Activated CD4-positive, alpha-beta T cell treated with anti-CD3 and anti-CD28 coated beads for 4 hours (primary cell): ENCODE measurements at places on chromosomes 2 and 18.

- DNase-seq, result no peak
These were observed 5.2 kb upstream of the ARHGAP28 start for GRCh38 chr18:6724331-6724730.

- DNase-seq, result no peak
These were observed 7.3 kb upstream of the PRLH start for GRCh38 chr2:237558961-237559641.

- no peak for DNase-seq
These were observed 214.4 kb upstream of the EPC2 start for GRCh38 chr2:148430101-148430500.

DNA sequence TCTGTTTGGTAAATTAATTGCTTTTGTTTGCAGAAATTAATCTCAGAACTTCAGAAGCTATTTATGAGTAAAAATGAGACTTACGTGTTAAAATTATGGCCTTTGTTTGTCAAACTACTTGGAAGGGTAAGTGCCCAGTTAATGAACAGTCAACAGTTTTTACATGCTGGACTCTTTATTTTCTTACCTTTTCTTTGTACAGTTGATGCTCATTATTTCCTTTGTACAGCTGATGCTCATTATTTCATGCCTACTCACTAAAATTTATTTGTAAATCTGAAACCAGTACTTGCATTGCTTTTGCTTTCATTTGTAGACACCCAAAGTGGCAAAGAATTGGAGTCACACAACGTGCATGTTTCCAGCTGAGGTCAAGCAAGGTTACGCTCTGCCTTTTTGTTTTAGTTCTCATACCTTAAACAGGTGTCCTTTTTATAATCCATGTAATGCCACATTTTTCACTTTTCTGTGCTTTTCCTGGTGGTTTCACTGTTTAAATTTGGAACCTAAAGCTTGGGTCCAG is 13.3 kb downstream of the RIF1 start:
- DNase-seq, result no peak

DNA sequence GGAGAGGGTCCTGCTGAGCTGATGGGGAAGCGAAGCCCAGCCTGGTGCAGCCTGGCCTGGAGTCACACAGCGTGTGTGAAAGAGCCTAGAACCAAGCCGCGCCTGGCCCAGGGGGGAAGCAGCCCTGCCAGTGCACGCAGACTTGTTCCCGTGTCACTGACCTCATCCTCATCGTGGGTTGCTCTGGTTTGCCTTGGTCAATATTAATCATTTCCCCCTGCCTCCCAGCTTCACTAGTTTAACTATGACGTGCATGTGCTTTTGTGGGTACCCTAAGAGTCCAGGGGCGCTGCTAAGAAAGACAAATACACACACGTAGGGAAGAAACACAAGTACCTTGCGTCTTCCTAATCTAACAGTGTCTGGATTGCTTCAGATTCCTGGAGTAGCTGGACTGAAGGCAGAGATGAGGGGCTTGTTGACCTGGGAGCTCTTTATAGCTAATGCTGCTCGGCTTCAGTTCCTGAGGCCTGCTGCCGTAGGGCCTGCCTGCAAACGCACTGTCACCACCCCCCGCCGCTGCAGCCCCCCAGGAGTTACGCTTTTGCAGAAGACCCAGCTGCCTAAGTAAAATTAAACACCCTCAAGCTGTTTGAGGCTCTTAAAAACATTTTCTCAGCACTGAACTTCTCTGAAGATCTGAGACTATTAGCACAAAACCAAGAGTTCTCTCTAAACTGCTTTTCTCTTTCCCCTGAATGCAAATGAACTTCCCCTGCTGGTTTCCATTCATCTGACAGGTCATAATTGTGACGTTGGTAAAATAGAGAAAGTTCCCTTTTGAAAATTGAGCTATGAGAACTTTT is 159.2 kb downstream of the FAM210A start:
- no peak for DNase-seq

DNA sequence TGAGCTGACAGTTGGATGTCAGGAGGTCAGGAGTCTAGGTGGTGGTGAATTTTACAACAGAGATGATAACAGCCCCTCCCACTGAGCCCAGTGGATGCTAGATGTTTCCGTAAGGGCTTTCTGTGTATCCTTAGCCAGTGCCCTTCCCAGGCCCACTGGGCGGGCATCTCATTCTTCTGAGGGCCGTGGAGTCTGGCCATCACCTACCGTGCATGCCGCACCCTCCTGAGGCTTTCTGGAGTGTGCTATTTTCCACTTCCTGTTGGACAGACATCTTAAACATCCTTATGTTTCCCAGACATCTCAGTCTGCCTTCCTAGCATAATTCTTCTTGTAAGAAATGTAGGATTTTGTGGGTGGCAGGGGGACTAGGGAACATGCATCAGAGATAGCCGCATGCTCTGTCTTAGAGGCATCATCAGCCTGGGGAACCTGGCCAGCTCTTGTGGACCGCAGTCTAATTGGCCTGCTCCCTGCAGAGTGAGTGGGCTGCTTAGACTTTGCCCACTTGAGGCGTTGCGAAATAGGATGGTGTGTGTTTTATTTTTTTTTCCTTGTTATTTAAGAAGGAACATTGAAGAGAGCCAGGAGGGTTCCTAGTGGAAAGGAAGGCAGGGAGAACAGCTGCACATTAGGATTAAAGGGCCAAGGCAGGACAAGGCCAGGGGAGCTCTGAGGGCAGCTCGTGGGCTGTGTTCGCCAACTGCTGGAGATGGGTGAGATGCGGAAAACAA is 135.8 kb downstream of the SH3RF3 start:
- DNase-seq, result no peak

- no peak for DNase-seq
These were observed 467.2 kb downstream of the SPAG16 start for GRCh38 chr2:213751446-213751845.

DNA sequence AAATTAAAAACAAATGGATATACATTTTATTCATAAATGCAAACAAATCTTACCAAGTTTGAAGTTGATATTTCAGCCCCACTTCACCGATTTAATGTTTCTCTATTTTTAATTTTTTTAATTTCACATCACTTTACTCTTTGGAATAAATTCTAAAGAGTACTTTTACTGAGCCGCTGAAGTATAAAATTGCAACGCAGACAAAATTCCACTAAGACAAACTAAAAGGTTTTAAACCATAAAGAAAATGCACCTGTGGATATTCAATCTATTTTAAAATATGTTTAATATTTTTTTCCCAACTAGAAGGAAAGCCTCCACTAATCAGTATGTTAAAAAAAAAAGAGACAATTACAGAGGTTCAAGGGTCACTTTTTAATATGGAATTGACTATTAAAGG is 1073.9 kb upstream of the CRIM1 start:
- DNase-seq, result no peak

GRCh38 chr2:37852585-37853014 is 72.5 kb upstream of the RMDN2 start:
- no peak for DNase-seq

GRCh38 chr2:178863856-178864620 is 56.8 kb upstream of the TTN start:
- no peak for DNase-seq

GRCh38 chr18:34707670-34708069 is 2.4 kb upstream of the DTNA start:
- no peak for DNase-seq

DNA sequence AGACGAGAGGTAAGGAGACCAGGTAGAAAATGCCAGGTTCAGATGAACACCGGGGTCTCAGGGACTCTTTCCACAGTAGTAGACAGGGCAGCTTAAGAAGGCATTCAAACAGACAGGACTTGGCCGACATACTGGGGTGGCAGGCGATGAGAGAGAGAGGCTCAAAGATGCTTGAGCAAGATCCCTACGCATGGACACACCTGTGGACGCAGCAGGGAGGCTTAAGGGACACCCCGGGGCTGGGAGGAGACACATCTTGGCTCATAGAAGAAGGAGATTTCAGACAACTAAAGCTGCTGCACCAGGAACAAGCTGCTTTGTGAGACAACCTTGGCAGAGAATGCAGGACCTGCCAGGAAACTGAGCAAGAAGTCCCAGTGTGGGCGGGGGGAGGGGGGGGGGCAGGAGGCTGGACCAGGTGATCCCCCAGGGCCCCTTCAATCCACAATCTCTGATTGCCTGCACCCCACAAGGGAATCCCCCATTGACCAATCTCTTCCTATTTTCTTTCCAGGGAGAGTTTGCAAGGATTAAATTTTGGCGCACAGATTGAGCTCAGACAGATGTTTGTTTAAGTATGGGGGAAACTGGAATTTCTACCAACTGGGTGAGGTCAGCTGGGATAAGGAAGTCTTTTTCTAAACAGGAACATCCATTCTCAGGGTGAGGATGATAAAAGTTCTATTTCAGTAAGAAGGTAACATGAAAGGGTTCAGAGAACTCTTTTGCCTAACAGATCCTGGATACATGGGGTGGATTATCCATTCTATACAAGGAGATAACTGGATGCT is 400.7 kb downstream of the NBAS start:
- no peak for DNase-seq

- no peak for DNase-seq
These were observed 125.6 kb downstream of the AFF3 start for GRCh38 chr2:100016756-100017155.

DNA sequence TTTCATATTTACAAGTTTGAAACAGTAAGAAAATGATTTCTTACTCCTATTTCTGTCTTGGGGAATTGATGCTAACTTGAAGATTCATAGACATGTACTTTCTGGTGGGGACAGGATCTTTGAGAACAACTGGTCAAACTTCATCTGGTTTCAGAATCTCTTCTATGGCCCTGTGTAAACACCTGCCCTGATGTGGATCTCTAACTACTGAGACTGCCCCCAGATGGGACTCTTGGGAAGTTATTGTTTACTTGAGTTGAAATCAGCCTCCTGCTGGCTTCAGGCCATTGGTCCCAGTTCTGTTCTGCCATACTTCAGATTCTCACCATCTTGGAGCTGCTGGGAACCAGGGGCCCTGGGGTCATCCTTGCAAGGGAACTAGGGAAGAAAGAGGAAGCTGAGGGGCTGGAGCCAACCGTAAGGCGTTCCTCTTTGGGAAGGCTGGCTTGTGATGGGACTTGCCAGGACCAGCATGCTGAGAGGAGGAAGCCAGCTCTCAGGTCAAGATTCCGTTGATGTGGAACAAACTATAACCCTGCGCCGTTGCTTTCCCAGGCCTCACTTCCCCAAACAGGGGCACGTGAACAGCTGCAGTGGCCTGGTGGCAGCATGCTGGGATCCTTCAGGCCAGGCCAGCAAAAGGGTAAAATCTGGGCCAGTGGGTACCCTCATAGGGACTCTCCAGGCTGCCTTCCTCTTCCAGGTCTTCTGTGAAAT is 135.5 kb upstream of the CXCR4 start:
- no peak for DNase-seq

DNA sequence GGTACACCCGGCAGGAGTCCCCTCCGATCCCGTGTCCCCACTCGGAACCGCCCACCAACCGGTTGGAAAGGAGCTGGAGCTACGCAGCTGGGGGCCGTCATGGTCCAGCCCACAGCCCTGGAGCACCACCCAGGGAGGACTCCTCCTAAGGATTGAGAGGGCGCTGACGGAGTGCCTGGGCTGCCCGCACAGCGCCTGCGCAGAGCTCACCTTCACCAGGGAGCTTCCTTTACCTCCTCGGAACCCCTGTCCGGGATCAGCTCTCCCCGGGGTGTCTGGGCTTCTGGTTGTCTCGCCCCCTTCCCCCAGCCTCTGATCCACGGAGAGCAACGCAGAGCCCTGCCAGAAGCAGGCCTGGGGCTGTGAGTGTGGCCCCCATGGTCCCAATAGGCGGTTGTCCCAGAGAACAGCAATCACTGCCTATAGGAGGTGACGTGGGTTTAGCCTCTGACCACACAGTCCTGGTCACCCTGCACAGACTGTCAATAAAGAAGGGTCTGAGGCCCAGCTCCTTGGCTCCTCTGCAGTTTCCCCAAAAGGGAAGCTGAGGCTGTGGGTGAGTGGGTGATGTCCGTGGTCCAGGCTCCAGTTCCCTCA is 14.6 kb downstream of the ALPG start:
- DNase-seq, result no peak

GRCh38 chr2:231039821-231040364 is 2.6 kb downstream of the C2orf72 start:
- DNase-seq, result no peak

DNA sequence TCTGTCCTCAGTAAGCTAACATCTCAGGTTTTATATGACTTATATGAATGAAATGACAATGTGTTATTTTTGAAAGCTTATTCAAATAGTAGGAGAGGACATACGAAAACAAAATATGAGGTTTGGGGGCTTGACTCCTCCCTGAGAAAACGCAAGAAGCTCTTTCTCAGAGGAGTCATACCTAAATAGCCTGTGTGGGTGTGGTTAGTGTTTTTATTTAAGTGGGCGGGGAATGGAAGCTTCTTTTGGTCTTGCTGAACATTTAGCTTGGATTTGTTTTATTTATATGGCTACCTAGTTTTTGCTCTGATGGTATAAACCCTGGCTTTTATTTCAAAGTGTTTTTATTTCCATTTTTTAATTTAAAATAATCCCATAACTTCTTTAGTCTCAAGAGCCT is 72.1 kb upstream of the DSG1 start:
- DNase-seq, result no peak

- DNase-seq, result peak; percentile 43
These were observed 88.8 kb downstream of the VIT start for GRCh38 chr2:36785179-36785795.

- no peak for DNase-seq
These were observed 15.6 kb upstream of the RMND5A start for GRCh38 chr2:86704459-86704971.

GRCh38 chr2:5125017-5125730 is 567.0 kb upstream of the SOX11 start:
- DNase-seq, result no peak

DNA sequence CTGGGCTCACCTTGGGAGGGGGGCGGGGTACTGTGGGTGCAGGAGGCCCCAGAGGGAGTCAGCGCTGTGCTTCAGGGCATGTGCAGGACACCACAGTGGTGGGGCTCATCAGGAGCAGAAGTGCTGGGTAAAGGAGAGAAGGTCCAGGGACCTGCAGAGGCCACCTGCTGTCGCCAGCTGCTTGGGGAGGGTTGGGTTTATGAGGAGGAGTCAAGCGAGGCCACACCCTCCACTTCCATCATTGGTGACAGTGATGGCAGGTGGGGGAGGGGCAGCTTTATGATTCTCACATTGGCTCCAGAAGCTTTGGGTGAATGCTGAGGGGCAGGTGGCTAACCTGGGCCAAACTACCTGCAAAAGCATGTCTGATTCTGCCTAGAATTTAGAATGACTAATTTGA is 392.6 kb downstream of the HRH4 start:
- DNase-seq, result no peak

DNA sequence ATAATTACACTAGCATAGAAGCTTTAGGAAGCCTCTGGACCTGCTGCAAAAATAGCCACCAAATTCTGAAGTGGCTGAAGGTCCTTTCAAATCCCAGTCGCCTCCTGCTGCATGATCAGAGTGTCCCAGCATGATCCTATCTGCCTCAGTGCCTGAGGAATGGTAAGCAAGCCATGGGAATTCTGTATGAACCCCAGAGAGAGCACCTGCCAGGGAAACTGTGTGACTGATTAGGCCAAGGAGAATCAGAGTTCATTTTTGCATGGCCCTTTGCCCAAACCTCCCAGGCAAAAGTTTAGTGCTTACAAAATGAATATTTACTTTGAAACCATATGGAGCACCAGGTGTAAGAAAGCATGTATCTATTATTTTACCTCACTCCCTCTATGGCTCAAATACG is 221.4 kb downstream of the ARL4C start:
- no peak for DNase-seq
